ENCODE measurements at places on chromosomes 7 and 10.

- no peak overlapping the region for H3K4me3 ChIP-seq
- no peaks in the 10 kb centered on the region for H3K27me3 ChIP-seq
- no peak overlapping the region for H3K27ac ChIP-seq
- no peak for DNase-seq
Observed at GRCh38 chr7:77571801-77572200, 34.7 kb downstream of the PTPN12 start.

- no peaks in the 10 kb centered on the region for H3K36me3 ChIP-seq
- H3K4me3 ChIP-seq, result no peak overlapping the region
- no peaks in the 10 kb centered on the region for H3K27me3 ChIP-seq
- no peak overlapping the region for H3K27ac ChIP-seq
- H3K4me1 ChIP-seq, result no peaks in the 10 kb centered on the region
- no peak for DNase-seq
Observed at GRCh38 chr7:158291998-158292397, 295.6 kb downstream of the PTPRN2 start.

DNA sequence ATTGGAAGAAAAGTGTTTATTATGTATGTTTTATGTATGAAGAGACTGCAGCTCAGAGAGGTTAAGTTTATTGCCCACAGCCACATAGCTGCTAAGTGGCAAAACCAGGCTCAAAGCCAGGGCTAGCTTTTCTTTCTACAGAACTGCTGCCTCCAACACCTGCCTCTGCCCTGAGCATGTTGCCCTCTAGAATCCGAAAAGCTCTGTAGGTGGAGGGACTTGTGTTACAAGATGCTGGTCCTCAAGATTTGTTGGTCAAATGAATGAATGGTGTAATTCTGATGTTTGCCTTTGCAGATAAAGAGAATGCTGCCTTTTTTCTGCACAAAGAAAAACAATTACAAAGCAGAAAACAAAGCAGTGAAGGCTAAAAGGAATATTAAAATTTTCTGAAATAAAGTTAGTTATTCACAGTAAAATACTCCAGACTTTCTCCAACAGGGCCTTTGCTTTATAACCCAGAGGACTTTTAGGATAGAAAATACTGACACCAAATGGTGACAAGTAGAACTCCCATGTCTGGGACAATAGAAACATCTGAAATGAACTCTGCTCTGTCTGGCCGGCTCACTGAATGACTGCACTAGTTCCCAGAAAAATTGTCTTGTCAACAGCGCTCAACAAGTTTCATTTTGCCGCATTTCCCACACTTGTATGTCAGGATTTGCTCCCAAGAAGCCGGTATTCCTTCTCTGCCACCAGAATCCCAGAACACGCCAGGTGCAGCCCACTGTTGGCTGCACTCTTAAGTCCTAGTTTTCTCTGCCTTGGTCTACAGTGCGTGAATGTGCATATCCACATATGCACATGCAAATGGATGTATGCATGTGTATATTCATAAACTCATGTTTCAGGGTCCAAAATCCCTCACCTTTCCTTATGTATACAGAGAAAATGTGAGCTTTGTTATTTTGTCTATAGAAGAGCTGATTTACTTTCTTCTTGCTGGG lies 11.0 kb upstream of the DNTT start:
- H3K27me3 ChIP-seq, result peaks cover 4% of the 10 kb centered on the region
- H3K4me3 ChIP-seq, result no peak overlapping the region
- no peaks in the 10 kb centered on the region for H3K36me3 ChIP-seq
- peaks cover 15% of the 10 kb centered on the region for H3K4me1 ChIP-seq
- no peak overlapping the region for H3K27ac ChIP-seq

GRCh38 chr10:78879621-78880020 lies 189.1 kb upstream of the ZMIZ1 start:
- peaks cover 16% of the 10 kb centered on the region for H3K27me3 ChIP-seq
- H3K36me3 ChIP-seq, result no peaks in the 10 kb centered on the region
- no peak overlapping the region for H3K4me3 ChIP-seq

DNA sequence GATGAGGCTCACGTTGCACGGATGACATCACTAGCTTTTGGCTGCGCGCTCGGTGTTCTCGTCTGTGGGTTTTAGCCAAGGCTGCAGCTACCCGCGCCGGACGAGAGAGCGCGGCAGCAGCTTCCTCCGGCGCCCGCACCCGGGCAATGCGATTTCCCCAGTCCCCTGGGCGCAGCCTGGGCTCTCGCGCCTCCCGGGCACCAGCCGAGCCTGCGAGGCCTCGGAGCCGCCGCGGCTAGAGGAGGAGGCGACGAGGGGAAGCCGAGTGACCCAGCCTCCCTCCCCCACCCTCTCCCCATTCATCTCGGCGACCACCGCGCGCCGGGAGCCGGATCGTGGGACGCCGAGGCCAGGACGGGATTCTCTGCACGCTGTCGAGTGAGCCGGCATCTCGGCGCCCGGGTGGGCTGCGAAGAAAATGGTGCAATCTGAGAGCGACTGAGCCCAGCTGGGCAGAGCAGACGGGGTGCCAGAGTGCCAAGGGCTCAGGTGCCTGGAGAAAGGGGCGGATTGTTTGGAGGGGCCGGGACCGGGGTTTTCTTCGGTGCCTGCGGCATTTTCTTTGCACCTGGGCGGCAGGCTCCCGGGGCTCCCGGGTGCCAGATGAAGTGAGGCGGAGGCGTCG lies 1.2 kb upstream of the TMEM178B start:
- no peak overlapping the region for H3K27ac ChIP-seq
- H3K4me1 ChIP-seq, result peaks cover 13% of the 10 kb centered on the region
- peaks cover 48% of the 10 kb centered on the region for H3K27me3 ChIP-seq
- peak overlapping the region; percentile 61 for H3K4me3 ChIP-seq
- H3K36me3 ChIP-seq, result no peaks in the 10 kb centered on the region
- peak; percentile 21 for DNase-seq

DNA sequence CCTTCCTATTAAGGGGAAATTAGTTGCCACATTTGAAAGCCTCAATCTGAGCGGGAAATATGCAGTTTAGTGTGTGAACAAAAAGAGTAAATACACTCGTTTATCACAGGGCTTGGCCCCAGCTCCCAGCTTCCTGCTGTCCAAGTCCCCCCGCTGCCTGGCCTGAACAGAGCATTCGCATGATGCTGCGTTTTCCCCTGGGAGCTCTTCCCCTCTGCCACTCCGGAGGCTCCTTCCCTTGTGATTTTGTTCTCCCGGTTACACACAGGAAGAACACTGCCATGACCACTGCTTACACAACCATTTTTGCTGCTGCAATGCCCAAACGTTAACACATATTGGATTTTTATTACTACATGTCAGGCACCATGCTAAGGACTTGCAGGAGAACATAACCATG lies 120.7 kb upstream of the ADARB2 start:
- no peaks in the 10 kb centered on the region for H3K4me1 ChIP-seq
- no peak for DNase-seq
- no peak overlapping the region for H3K4me3 ChIP-seq
- H3K27me3 ChIP-seq, result no peaks in the 10 kb centered on the region
- H3K36me3 ChIP-seq, result no peaks in the 10 kb centered on the region

GRCh38 chr7:633381-634018 lies 93.0 kb upstream of the DNAAF5 start:
- H3K27me3 ChIP-seq, result no peaks in the 10 kb centered on the region
- no peak overlapping the region for H3K27ac ChIP-seq
- DNase-seq, result no peak
- H3K36me3 ChIP-seq, result no peaks in the 10 kb centered on the region

DNA sequence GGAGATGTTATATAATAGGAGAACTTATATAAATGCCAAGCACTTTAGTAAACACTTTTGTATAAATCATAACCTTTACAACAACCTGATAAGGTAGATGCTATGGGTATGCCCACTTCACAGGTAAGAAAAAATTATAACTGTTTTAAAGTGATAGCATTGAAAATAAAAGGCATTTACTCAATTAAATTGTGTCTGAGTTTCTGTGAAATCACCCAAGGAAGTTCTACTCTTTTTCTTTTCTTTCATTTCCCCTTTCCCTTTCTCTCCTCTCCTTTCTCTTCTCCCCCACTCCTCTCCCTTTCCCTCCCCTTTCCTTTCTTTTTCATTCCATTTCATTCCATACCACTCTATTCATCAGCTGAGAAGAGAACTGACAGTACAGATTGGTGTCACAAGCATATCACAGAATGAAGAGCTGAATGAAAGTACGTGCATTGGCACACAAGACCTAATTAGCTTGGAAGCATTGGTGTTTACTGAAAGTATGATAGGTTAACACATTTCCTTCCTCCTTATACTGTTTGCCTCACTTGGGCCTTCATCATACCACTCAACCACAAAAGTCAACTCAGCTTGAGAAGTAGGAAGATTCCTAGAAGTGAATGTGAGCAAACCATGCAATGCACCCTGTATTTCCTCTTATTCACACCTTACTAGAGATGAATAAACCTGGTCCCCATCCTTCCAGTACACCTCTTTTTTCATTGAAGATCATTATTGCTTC lies 117.9 kb upstream of the AGR3 start:
- H3K27ac ChIP-seq, result peak overlapping the region; percentile 77
- H3K27me3 ChIP-seq, result peaks cover 2% of the 10 kb centered on the region
- peak overlapping the region; percentile 53 for H3K4me3 ChIP-seq
- DNase-seq, result peak; percentile 15
- H3K36me3 ChIP-seq, result peaks cover 40% of the 10 kb centered on the region

DNA sequence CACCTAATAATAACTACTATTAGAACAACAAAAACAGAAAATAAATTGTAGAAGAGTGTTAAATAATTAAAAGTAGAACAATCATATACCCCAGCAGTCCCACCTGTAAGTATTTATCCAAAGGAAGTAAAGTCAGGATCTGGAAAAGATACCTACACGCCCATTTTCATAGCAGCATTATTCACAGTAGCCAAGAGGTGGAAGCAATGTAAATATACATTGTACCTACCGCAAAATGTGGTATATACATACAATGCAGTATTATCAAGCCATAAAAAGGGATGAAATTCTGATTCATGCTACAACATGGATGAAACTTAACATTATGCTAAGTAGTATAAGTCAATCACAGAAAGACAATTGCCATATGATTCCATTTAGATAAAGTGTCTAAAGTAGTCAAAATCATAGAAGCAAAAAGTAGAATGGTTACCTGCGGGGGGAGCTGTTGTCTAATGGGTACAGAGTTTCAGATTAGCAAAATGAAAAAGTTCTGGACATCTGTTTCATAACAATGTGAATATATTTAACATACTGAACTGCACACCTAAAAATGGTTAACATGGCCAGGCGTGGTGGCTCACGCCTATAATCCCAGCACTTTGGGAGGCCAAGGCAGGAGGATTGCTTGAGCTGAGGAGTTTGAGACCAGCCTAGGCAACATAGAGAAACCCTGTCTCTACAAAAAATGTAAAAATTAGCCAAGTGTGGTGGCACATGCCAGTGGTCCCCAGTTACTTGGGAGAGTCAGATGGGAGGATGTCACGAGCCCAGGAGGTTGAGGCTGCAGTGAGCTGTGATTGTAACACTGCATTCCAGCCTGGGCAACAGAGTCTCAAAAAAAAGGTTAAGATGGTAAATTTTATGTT lies 6.0 kb upstream of the TMED4 start:
- H3K4me3 ChIP-seq, result no peak overlapping the region
- no peaks in the 10 kb centered on the region for H3K36me3 ChIP-seq
- peaks cover 3% of the 10 kb centered on the region for H3K27me3 ChIP-seq

GRCh38 chr10:18000601-18001000 lies 48.9 kb downstream of the SLC39A12 start:
- no peaks in the 10 kb centered on the region for H3K4me1 ChIP-seq
- no peaks in the 10 kb centered on the region for H3K27me3 ChIP-seq
- H3K4me3 ChIP-seq, result no peak overlapping the region

- H3K4me3 ChIP-seq, result no peak overlapping the region
- H3K4me1 ChIP-seq, result peaks cover 2% of the 10 kb centered on the region
- no peak for DNase-seq
- H3K36me3 ChIP-seq, result no peaks in the 10 kb centered on the region
- H3K27ac ChIP-seq, result no peak overlapping the region
Observed at GRCh38 chr7:27586825-27587224, 75.9 kb downstream of the HIBADH start.

GRCh38 chr7:142884286-142884640 lies 1.3 kb downstream of the TRPV6 start:
- no peaks in the 10 kb centered on the region for H3K36me3 ChIP-seq
- H3K4me1 ChIP-seq, result no peaks in the 10 kb centered on the region
- no peak overlapping the region for H3K4me3 ChIP-seq
- H3K27me3 ChIP-seq, result peaks cover 11% of the 10 kb centered on the region
- H3K27ac ChIP-seq, result no peak overlapping the region

DNA sequence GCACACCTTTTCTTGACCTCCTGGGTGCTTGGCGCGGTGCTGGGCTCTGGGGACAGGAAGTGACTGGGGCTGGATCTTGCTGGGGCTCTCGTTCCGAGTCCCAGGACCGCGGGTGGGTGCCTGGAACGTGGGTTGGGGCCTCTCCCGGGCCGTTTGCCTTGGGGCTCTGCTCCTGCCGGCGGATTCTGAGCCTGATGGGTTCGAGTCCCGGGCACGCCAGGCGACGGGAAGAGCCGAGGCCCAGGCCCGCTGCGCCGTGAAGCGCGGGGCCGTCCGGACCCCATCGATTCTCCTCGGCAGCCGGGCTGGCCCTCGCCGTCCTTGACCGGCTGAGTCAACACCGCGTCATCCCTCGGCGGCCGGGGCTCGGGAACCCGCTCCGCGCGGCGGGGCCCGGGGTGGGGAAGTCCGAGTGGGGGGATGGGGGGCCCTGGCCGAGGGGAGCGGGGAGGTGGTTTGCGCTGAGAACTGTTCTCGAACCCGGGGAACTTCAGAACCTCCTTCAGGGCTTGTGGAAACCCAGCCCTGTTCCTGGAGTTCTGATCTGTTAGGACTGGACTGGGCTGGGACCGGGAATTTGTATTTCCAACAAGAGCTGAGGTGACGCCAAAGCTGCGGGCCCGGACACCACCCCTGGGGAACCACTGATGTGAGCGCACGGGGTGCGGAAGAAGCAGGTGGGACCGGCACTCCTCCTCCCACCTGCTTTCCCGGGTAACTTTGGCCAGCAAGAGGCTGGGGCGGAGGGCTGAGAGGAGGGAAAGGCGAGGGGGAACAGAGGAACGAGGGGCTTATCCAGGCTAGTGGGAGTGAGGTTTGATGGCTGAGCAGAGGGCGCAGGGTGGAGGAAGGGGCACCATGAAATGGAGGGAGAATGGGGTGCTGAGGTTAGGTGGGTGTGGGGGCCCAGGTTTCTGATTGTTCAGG lies 6.2 kb downstream of the HHEX start:
- peaks cover 76% of the 10 kb centered on the region for H3K27me3 ChIP-seq
- no peak for DNase-seq
- no peak overlapping the region for H3K4me3 ChIP-seq
- no peaks in the 10 kb centered on the region for H3K36me3 ChIP-seq
- peaks cover 28% of the 10 kb centered on the region for H3K4me1 ChIP-seq

DNA sequence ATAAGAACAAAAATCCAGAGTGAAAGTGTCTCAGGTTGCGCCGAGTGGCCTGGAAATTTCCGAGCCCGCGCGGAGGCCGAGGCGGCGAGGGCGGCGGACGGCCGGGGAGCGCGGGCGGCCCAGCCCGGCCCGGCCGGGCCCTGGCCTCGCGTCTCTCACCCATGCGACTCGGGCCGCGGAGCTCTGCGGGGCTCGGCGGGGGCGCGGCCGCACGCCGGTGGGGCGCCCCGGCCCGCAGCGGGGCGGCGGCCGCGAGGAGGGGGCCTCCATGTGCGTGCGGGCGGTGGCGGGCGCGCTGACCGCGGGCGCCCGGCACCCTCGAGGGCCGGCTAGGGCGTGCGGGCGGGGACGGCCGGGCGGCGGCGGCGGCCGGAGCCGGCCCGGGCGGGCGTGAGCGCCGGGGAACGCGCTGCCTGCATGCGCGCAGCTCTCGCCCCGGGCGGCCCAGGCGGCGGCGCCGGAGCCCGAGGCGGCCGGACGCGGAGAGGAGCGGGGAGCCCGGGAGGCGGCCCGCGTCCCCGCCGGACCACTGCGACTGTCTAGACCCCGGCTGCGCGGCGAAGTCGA lies 302 bp upstream of the EN2 start:
- H3K36me3 ChIP-seq, result peaks cover 3% of the 10 kb centered on the region
- no peak overlapping the region for H3K27ac ChIP-seq
- peaks cover 70% of the 10 kb centered on the region for H3K27me3 ChIP-seq
- no peak for DNase-seq
- H3K4me3 ChIP-seq, result no peak overlapping the region
- H3K4me1 ChIP-seq, result peaks cover 9% of the 10 kb centered on the region

Measured in activated T-helper 2 cell treated with anti-CD3 and anti-CD28 coated beads, Interferon-gamma antibody, Interleukin-2, Interleukin-4, amounts not matched to agents 10 μg/mL and 5 μg/mL and 100 μg/mL, durations not matched to agents 14 hours and 24 hours and 36 hours (primary cell).